NCI-H526 treated with DMSO at 0.1 percent for 48 hours (cell line): ENCODE measurements at places on chromosomes 12 and 14.

GRCh38 chr12:57261428-57261865 lies 10.5 kb upstream of the STAC3 start:
- no peak for DNase-seq

- no peak for DNase-seq
Observed at GRCh38 chr12:14833952-14834351, 9.4 kb downstream of the ART4 start.

- no peak for DNase-seq
Observed at GRCh38 chr12:65856521-65856920, 32.2 kb downstream of the HMGA2 start.

GRCh38 chr12:124057691-124058090 lies 84.7 kb downstream of the ZNF664 start:
- no peak for DNase-seq

DNA sequence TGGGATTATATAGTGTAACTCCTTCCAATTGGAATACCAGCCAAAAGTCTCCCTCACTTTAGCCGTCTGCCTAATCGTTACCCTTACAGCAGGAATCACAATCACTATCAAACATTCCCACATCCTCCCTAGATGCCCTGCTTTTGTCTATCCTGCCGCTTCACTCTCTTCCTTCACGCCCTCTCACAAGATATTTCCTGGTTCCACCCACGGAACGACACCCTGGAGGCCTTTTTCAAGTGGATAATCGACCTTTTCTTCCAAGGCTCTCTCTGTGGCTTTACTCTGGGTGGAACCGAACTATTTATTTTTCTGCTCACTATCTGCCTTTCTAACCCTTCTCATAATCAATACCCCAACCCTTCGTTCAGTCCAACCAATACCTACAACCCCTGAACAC lies 58.9 kb downstream of the MOK start:
- no peak for DNase-seq

DNA sequence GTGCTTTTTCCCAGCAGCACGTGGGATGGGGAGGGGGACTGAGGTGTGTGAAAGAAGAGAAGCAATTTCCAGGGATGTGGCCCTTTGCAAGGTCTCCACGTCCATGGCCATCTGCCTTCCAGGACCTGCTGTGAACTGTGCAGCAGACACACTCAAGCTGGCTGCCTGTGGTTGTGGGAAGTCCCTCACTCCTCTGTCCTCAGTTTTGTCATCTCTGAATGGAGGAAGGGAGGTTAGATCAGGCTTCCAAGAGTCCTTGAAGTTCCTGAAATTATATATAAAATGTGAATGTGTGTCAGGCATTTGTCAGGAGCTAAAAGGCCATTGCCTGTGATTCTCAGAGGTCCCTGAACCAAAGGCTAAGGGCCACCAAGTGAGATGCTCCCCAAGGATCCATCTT lies 328.2 kb downstream of the CACNA1C start:
- DNase-seq, result no peak

GRCh38 chr14:98408713-98409112 lies 863.3 kb downstream of the BCL11B start:
- no peak for DNase-seq

GRCh38 chr14:102138961-102139285 lies 774 bp upstream of the WDR20 start:
- peak; percentile 86 for DNase-seq

- no peak for DNase-seq
Observed at GRCh38 chr12:130405332-130405731, 67.6 kb downstream of the PIWIL1 start.

GRCh38 chr14:85531141-85531586 lies 1.2 kb downstream of the FLRT2 start:
- peak; percentile 33 for DNase-seq

- no peak for DNase-seq
Observed at GRCh38 chr14:47435331-47435965, 240.0 kb downstream of the MDGA2 start.

- no peak for DNase-seq
Observed at GRCh38 chr14:95193081-95193480, 35.8 kb upstream of the DICER1 start.

GRCh38 chr12:2804393-2805142 lies 7.9 kb upstream of the ITFG2 start:
- DNase-seq, result no peak

- no peak for DNase-seq
Observed at GRCh38 chr14:39641224-39641623, 209.0 kb upstream of the FBXO33 start.

- no peak for DNase-seq
Observed at GRCh38 chr12:104549815-104550480, 93.2 kb downstream of the CHST11 start.

- no peak for DNase-seq
Observed at GRCh38 chr14:22177870-22178269, 411.2 kb downstream of the DAD1 start.

DNA sequence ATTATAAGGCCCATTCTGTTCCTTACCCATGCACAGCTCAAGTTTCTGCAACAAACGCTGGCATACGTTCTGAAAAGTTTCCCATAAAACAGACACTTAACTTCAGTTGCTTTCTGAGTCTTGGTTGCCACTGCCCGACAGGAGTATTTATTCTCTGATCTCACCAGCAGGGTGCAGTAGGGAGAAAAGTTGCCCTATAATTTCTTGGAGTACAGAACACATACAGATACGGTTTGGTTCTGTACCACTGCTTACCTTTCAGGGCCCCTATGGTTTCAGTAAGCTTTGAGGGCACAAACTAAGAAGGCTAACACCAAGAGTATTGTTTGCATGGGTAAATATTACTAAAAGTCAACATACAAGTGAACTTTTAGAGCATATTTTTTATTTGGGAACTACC lies 77.9 kb downstream of the SPATA7 start:
- DNase-seq, result peak; percentile 2
